ENCODE measurements at places on chromosomes 2 and 18.

- no peak for DNase-seq
Observed at GRCh38 chr2:20539776-20540586, 93.1 kb downstream of the RHOB start.

DNA sequence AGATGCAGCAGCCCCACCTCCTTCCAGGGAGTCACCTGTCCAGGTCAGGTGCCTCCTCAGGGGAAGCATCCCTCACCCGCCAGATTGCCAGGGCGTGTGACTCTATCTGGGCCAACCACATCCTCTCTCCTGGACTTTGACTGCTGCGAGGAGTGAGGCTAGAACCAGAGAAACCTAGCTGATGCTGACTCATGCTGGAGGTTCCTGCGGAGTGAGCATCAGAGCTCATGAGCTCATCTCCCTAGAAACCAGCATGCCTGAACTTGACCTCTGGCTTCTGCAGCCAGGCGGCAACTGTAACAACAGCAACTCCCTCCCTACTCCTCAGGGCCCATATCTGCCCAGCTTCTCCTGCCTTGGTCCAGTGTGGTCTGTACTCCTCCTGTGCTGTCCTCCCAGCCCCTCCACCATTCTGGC, 28.3 kb upstream of the NT5DC4 start:
- peak; percentile 89 for DNase-seq

DNA sequence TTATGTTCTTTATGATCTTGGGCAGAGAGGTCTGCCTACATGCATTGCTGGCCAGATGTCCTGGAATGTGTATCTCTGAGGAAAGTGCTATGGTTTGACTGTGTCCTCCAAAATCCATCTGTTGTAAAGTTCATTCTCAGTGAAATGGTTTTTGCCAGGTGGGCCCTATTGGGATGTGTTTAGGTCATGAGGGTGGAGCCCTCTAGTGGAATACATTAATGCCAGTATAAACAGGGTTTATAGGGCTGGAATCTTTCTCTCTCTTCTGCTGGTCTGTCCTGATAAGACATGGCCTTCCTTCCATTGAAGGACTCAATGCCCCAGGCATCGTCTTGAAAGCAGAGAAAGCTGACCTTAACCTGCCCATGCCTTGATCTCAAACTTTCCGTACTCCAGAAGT, 258.5 kb downstream of the RPIA start:
- DNase-seq, result peak; percentile 4

GRCh38 chr18:13447621-13448334, 229.2 kb downstream of the LDLRAD4 start:
- no peak for DNase-seq

DNA sequence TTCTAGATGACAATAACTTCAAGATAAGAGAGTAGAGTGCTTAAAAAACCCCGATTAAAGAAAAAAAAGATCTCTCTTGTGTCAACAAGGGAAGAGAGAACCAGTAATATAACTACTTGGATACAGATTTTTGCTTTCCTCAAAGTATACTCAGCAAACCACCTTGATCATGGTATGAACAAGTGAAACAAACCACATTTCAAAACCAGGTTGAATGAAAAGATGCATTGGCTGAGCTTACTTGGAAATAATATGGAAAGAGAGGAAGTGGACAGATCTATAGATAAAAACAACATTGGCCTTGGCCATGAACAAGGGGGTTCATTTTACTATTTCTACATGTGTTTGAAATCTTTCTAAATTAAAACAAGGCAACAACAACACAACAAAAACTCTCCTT, 50.1 kb downstream of the ATP8B1 start:
- DNase-seq, result peak; percentile 33

- DNase-seq, result no peak
Observed at GRCh38 chr2:51304311-51304710, 272.4 kb upstream of the NRXN1 start.

- DNase-seq, result no peak
Observed at GRCh38 chr2:128195435-128195984, 104.5 kb downstream of the UGGT1 start.

DNA sequence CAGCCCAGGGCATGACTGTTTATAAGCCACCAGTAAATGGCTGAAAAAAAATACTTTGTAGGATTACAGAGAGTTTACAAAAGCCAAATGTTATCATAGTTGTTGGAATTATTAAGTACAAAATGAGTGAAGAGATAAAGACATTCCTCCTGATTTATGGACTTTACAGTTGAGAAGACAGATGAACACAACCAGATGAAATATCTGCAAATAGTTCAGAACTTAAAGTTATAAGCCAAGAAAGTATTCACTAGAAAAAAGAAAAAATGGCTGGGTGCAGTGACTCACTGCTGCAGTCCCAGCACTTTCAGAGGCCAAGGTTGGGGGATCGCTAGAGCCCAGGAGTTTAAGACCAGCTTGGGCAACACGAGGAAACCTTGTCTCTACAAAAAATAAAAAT, 11.2 kb downstream of the PMAIP1 start:
- DNase-seq, result no peak

- peak; percentile 6 for DNase-seq
Observed at GRCh38 chr2:240733803-240734495, 42.3 kb downstream of the AQP12A start.

DNA sequence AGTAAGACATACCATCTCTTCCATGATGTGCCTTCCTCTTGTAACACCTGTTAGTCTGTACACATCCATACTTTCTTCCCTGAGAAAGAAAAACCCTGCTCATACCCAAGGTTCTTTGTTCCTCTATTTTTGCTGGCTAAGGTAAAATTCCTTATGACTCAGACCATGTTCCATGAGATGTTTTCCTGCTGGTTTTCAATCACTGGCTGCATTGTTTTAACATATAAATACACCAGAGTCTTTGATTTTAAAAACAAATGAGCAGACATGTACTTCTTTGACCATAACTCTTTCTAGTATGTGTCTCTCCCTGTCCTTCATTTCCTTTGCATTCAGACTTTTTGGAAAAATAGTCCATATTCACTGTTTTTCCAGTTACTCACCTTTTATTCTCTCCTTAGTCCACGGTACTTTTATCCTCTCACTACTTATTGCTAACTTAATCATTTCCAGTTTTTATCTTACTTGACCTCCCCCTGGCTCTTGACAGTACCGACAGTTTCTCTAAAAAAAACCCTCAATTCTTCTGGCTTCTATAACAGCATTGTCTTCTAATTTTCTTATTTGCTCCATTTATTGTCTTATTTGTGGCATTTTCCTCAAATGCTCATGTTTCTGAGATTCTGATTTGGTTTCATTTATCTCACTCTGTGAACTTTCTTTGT, 4.3 kb downstream of the VAPA start:
- DNase-seq, result no peak

DNA sequence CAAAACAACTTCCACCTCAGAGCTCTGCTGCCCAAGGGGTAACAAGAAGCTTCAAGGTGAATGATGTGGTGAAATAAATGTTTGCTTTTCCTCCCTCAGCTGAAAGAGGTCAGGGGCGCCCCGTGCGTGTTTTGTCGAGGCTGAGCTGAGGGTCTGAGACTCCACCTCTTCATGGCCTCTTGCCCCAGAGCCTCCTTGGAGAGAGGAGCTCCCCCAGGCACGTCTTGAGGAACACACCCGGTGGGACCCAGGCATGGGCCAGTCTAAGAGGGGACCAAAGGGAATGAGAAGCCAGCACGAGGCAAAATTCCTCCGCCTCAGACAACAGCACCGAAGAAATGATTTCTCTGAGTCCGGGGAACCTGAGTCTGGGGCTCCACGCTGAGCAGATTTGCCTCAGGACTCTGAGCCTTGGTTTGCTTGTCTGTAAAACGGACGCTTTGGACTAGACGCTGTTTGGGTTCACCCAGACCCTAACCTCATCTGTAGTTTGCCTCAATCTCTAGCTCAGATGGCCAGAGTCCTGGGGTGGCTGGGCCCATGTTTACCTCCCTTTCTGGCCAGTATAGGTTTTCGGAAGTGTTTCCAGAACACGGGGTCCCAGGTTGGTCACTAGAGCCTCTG, 56.4 kb upstream of the ODC1 start:
- DNase-seq, result no peak

GRCh38 chr2:213166109-213166508, 14.7 kb upstream of the IKZF2 start:
- no peak for DNase-seq

DNA sequence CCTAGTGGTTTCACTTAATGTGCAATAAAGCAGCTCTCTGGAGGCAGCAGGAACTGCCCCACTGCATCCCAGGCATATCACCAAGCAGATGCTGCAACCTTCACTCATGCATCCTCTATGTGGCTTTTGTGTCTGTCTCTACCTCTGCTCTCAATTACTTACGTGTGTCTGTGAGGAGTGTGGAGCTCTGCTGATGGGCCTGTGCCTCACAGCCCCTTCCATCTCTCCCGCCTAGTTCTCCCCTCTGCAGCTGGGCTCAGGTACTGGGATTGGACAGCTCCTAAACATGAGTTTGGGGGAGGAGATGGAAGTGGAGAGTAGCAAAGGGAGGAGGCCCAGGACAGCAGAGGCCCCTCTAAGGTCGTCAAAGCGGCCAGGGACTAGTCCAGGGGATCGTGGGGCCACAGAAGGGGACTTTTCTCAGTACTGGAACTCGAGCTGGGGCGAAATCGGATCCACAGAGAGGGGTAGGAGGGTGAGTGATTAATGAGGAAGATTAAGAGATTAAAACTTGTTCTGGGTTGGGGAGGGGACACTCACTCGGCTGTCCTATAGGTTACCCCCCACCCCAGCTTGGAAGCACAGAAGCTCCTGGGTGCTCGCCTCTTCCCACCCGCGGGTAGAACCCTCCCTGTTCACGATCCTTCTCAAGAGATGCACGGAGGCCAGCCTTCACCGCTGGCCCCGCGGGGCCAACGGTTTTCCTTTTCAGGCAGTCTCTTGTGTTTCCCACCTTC, 2.1 kb upstream of the LBX2 start:
- no peak for DNase-seq
